ENCODE measurements at places on chromosomes 11 and 22.

- DNase-seq, result no peak
These were observed 41.8 kb downstream of the DDI1 start for GRCh38 chr11:104078245-104078644.

DNA sequence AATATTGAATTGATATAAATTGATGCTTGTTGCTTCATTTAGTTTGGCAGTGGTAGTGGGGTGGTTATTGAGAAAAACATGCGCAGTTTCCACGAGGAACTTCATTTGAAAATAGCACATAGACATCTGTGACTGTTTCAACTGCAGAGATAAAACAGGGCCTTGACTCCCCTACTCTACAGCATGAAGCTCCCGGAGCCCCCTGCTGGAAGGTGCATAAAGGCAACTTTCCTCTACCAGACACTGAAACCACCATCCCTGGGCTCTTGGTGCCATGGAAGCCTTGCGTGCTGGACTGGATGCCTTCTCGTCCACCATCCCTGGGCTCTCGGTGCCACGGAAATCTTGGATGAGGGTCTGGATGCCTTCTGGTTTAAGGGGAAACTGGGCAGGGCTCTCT lies 195.9 kb downstream of the CSNK2A3 start:
- no peak for DNase-seq

DNA sequence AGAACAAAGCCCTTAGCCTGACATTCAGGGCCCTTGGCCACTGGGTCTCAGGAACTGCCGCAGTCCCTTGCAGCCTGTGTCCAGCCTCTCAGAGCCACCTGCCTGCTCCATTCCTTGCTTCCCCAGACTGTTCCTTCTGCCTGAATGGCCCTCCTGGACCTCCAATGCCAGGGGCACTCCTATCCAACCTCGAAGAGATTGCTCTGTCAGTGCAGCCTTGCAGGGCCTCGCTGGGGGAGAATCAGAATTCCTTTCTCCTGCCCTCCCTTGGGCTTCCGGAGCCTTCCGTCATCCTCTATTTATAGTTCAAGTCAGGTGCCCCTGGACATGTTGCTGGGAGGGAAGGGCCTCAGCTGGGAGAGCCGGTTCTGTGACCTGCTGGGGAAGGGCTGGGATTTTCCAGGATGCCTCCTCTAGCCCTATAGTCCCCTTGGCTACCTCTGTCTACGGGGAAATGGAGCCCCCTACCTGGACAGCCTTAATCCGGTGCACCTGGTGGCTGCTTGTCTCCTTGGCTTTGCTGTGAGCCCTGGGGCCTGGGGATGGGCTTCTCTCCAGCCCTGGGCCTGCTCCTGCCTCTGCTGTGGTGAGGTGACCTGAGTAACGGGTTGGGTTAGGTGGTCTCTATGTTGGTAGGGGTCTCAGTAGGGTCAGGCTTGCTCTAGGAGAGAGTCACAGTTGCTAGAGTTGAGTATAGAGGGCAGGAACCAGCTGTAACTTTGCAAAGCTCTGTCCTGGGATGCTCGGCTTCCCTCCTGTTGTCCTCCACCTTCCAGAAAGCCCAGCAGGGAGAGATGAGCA lies 45.9 kb upstream of the SYT7 start:
- no peak for DNase-seq

GRCh38 chr11:26331911-26332571 lies at the start of gene ANO3:
TSS of gene ANO3 (plus strand) at chr11:26332130. CDS start at chr11:26332276, 146 bp downstream.
- DNase-seq, result peak; percentile 17

DNA sequence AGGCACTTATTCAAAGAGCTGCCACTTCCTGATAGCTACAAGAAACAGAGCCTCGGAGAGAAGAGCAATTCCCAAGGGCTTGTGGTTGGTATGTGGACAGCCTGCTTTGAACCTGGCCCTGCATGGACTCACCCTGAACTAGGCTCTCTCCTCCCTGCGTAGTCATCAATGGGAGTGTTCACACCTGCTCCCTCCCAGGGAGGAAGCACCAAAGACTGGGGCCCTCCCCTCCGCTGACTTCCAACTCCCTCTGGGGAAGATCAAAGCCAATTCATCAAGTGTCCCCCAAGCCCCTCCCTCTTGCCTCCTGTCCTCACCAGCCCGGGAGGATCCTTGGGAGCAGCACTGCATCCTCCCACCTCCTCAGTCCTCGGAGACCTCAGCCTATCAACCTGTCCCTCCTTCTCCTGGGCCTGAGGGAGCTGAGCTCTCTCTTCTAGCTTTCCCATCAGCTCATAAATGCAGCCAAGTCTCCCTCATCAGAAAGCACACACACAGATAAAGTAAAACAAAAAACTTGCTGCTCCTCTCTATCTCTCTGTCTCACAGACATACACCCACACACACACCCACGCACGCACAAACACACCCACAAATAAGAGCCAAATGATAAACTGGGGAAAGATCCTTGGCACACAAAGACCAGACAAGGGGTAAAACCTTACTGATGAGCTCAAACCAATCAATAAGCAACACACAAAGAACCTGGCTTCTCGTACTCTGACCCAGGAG lies 3.3 kb downstream of the A4GALT start:
- DNase-seq, result no peak

DNA sequence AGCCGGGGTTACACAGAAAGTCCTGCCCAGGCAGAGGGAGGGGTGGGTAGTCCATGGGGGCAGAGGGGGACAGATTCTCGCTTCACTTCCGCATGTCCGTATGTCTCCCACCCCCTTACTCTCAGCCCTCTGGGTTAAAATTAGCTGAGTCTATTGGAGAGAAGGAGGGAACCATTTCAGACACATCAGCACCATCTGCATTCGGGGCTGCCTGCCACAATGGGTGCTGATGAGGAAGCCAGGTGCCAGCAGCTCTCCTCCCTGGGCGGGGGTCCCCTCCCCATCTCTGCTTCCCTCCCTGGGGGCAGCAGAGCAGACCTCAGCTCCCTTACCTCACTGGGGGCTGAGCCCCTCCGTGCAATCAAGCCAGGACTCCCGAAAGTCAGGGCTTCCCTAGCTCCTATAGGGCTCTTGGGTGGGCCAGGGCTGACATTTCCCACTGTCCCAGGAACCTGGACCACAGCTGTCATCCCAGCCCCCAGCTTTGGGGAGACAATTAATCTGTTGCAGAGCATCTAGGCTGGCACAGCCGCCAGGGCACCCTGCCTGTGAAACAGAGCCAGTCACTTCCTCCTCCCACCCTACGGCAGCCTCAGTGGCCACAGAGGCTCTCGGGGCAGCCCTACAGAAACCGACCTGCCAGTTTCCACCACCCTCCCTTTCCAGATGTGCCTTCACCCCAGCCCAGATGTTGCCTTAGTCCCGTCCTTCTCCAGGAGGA lies 67.3 kb downstream of the PDE2A start:
- DNase-seq, result no peak

Measured in AG04449 (cell line).